ENCODE measurements at places on chromosomes 11 and 22.

DNA sequence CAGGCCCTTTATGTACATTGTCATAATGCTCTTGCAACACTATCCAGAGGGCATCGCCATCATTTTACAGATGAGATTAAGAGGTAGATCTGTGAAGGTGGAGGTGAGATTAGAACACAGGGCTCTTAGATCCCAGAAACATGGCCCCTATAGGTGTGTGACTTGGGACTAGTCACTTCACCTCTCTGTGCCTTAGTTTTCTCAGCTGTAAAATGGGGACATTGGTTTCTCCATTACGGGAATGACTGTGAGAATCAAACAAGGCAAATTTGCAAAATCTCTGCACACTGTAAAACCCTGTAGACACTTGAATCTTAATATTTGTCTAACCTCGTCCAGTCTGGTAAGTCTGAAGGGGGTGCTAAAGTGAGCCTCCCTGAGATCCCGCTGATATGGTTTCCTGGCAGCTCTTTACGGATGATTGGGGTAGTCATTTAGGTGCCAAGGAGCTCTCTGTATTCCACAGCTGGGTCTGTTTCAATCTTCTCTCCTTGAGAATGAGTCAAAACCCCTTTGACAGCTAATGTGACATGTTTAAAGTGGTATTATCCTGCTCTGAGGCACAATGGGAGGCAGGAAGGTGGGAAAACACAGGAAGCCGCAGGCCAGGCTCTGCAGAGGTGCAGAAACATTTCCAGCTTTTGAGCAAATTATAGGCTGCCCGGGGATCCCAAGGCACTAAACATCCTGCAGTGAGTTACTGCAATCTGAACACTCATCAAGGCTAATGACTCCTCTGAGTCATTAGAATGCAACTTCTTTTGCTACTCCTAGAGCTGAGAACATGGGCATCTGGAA lies 140.8 kb downstream of the CCDC81 start:
- no peak for DNase-seq

GRCh38 chr11:8839306-8839956 lies 71.6 kb upstream of the AKIP1 start:
- DNase-seq: no peak

GRCh38 chr22:26893173-26894110 lies 236.1 kb downstream of the MIAT start:
- no peak for DNase-seq

DNA sequence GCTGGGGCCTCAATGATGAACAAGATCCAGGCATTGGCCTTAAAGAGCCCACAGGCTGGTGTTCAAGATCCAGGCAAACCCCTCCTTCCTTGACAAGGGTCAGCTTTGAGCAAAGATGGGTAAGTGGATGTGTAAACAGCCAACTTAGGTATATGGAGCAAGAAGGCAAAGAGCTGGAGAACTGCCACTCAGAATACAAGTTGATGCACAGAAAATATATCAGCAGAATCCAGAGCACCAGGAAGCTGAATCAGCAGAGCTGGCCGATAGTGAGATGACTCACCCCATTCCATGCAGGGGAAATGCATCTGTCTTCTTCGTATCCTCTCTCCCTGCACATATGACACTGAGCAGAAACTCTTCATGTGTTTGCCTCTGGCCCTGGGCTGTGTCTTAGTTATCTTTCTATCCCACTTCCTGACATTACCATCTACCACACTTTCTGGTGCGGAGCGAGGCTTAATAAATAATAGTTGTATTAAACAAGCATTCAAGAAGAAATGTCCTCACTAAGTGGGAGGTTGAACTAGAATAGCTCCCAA lies 57.8 kb downstream of the ENDOD1 start:
- no peak for DNase-seq
